Mucosa of gallbladder (tissue), 1 donor: ENCODE measurements at places on chromosomes 16 and 17. TPM values are rescaled to one million over a fixed set of nuclear protein-coding genes. Genes with fewer than 3 reads are reported as not detected.

- no peak for DNase-seq
These were observed 36.0 kb downstream of the ZNF207 start for GRCh38 chr17:32385971-32386370.

GRCh38 chr17:17675925-17676534 lies 5.2 kb upstream of the RAI1 start:
- no peak for DNase-seq

- no peak for DNase-seq
These were observed 529.1 kb downstream of the NPIPA7 start for GRCh38 chr16:16908077-16908476.

DNA sequence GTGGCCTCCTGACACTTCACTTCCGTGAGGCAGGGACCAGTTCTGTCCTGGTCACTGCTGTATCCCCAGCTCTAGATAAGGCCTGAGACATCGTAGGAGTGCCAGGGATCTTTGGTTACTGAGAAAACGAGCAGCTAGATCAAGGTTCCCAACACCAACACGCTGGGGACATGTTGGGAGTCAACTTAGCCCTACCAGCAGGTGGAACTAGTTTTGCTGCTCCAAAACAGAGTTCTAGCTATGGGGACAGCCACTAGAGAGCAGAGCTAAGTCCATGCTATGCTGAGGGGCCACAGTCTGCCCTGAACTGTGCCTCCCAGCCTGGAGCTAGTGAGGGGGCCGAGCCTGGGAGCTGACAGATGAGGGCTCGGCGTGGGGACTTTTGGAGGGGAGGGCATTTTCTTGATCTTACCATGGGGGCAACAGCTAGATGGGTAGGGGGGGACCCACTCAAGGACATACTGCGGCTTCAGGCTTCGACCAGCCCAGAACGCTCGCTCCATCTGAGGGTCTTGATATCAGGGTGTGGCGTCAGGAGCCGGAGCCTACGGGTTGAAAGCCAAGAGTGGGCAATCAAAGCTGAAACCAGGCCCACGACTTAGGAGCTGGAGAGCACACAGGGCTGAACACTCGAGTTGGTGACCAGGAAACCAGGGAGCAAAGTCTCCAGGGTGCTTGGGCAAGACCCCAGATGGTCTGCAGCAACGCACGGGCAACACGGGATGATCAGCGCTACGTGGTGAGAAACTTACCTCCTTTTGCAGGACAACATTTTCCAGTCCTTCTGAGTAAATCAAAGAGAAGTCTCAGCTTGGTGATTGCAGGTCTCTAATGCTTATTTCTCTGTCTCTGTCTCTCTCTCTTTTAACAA lies 13.4 kb downstream of the SNX20 start:
- DNase-seq, result no peak

- DNase-seq, result no peak
These were observed 19.9 kb downstream of the CFAP20 start for GRCh38 chr16:58109330-58109729.

Gene ABCC3
- total RNA-seq, result 367 TPM

Gene ABR
- total RNA-seq, result 279 TPM

Gene HMOX2
- total RNA-seq, result 85.2 TPM

Gene TBC1D3C
- not detected for total RNA-seq

Gene TM4SF5
- 56.9 TPM for total RNA-seq
